Hepatocyte (in vitro differentiated cells): ENCODE measurements at places on chromosomes 11 and 22. TPM values are rescaled to one million over a fixed set of nuclear protein-coding genes. Genes with fewer than 3 reads are reported as not detected.

The MMP13 gene
- total RNA-seq, result 0.57 TPM in 1 of 2 replicates, not detected in the other

DNA sequence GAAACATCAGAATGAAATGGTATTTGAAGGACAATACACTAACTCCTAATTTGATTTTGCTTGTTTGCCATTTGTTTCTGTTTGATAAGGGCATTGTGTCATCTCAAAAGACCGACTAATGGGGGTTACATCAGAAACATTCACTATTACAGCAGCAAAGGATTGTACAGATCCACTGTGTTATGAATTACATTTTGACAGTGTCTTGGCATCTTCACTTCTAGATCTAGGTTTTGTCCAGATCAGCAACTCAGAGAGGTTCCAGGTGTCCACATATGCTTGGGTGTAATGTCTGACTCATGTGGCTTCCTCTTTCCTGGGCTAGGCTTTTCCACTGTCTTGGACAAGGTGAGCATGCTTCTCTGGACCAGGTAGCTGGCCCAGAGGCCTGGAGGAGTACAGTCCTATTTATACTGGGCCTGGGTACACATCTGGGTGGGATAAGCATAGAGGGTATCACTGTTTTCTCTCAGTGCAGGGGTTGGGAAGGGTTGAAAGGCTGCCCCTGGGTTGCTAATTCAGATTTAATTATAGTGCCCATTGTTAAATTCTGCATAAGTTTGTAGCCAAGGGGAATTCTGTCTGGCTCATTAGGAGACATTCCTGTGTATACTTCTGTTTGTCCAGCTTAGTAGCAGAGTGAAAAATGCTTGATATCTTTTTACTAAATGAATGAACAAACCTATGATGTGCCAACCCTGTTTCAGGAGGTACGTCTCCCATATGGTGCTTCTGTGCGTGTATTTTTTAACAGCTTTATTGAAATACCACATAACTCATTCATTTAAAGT lies 23.8 kb downstream of the DDI1 start:
- no peak overlapping the region for H3K4me3 ChIP-seq
- peak overlapping the region; percentile 3 for H3K27ac ChIP-seq
- no peaks in the 10 kb centered on the region for H3K4me1 ChIP-seq
- peak; percentile 3 for DNase-seq
- H3K36me3 ChIP-seq, result no peaks in the 10 kb centered on the region

DNA sequence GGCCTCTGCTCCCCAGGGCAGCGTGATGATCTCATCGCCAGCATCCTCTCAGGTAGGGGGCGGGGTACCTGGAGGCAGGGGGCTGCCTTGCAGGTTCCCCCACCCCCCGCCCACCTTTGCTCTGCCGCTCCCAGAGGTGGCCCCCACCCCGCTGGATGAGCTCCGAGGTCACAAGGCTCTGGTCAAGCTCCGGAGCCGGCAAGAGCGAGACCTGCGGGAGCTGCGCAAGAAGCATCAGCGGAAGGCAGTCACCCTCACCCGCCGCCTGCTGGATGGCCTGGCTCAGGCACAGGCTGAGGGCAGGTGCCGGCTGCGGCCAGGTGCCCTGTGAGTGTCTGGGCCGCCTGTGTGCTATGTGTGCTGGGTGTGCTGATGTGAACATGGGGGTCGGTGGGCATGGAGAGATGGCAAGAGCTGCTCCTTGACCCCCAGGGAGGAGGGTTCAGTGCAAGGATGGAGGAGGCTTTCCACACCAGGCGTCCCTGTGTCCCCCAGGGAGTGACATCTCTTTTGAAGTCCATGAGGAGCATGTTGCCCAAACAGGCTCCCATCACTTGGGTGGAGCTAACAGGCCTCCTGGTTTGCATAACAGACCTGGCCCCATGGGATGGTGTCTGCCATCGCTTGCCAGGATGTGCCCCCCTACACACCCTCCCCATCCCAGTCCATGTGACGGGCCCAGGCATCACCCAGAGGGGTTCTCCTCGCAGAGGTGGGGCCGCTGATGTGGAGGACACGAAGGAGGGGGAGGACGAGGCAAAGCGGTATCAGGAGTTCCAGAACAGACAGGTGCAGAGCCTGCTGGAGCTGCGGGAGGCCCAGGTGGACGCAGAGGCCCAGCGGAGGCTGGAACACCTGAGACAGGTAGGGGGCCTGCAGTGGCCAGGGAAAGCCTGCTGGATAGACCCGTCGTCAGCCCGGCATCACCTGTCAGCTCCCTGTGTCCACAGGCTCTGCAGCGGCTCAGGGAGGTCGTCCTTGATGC lies 14.1 kb downstream of the PLCB3 start:
- H3K4me3 ChIP-seq, result no peak overlapping the region
- no peak for DNase-seq
- H3K36me3 ChIP-seq, result no peaks in the 10 kb centered on the region
- H3K27ac ChIP-seq, result no peak overlapping the region
- no peaks in the 10 kb centered on the region for H3K27me3 ChIP-seq

The GUCY1A2 gene
- 8.4 and 9.1 TPM in 2 replicates for total RNA-seq

GRCh38 chr11:1069740-1070139 lies 4.9 kb upstream of the MUC2 start:
- no peak overlapping the region for H3K4me3 ChIP-seq
- H3K4me1 ChIP-seq, result peaks cover 26% of the 10 kb centered on the region
- no peaks in the 10 kb centered on the region for H3K36me3 ChIP-seq
- no peak overlapping the region for H3K27ac ChIP-seq
- H3K27me3 ChIP-seq, result no peaks in the 10 kb centered on the region

The PNPLA5 gene
- total RNA-seq, result 0.57 TPM in 1 of 2 replicates, not detected in the other
